ENCODE measurements at places on chromosomes 5 and 9.

DNA sequence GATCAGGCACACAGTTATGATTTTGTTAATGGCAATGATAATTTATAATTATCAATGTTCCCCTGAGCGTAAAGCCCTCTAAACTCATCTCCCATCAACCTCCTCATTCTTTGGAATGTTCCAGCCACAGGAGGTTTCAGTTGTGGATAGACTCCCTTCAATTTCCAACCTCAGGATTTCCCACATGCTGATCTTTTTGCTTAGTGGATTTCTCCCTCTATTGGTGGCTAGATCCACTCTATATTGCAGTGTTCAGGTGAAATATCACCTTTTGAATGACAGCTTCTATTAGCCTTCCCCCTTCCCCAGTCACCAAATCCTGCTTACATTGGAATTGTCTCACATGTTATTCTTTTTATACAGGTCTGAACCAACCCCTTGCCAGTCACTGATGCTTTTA lies 113.9 kb downstream of the CDH10 start:
- DNase-seq, result no peak

- DNase-seq, result no peak
Observed at GRCh38 chr9:121690316-121690715, 38.9 kb downstream of the DAB2IP start.

DNA sequence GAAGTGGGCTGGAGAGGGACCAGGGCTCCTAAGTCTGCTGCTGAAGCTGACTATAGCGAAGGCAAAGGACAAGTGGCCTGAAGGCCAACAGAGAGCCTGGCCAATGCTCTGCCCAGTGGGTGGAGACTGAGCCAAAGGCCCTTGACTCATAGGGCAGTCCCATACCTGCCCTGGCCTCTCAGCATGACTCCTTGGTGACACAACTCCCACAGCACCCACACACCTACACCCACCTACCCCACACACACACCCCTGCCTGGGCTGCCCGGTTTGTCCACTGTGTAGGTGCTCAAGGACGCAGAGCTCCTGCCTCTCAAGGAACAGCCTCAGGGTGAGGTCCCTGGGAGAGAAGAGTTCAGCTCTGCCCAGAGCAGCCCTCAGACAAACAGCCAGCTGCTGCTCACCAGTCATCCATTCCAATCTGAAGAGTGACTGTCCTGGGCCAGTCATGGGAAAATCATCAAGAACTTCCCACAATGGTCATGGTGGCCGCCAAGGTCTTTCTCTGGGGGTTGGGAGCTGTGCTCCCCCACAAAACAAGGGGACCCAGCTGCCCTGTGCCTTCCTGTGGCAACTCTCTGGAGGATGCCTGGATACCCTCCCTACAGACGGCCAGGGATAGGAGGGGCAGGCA lies 5.0 kb downstream of the TNIP1 start:
- no peak for DNase-seq

GRCh38 chr9:98457726-98458370 lies 202.4 kb upstream of the TBC1D2 start:
- no peak for DNase-seq

DNA sequence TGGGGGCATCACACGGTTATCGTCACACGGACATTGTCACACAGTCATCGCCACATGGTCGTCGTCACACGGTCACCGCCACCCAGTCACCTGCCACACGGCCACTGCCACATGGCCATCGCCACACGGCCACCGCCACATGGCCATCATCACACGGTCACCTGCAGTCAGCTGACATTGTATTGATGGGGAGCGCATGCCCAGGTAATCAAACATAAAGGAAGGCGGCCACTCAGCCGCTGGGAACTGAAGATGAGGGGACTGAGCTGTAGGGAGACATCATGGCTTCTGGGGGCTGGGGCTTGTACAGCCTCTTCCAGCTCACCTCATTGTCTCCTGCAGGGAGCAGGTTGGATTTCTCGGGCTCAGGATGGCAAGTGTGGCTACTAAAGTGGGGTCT lies 49.2 kb downstream of the MRPL36 start:
- no peak for DNase-seq

DNA sequence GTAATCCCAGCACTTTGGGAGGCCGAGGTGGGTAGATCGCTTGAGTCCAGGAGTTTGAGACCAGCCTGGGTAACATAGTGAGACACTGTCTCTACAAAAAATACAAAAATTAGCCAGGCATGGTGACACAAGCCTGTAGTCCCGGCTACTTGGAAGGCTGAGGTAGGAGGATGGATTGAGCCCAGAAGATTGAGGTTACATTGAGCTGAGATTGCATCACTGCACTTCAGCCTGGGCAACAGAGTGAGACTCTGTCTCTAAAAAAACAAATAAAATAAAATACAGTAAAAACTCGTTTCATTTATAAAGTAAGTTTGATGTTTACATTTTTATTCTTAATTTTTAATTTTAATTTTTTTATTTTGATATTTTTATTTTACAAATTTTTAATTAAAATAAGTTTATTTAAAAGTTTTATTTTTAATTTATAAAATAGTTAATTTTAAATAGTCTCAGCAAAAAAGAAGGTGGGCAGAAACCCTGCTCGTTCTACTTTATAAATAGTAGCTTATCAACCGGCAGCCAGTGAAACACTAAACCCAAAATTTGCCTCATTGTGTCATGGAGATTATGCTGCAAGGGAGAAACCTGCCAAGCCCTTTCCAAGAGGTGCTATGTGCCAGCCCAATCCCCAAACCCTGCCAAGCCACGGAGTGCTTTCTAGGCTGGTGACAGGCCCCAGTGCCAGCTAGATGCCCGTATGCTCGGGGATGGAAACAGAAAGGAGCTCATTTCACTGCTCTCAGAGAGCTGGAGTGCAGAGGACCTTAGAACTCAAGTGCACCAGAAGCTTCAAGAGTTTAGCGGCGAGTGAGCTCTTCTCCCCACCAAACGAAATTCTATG lies 38.9 kb downstream of the SERINC5 start:
- no peak for DNase-seq

GRCh38 chr5:142600092-142600491 lies 85.8 kb downstream of the FGF1 start:
- DNase-seq, result no peak

DNA sequence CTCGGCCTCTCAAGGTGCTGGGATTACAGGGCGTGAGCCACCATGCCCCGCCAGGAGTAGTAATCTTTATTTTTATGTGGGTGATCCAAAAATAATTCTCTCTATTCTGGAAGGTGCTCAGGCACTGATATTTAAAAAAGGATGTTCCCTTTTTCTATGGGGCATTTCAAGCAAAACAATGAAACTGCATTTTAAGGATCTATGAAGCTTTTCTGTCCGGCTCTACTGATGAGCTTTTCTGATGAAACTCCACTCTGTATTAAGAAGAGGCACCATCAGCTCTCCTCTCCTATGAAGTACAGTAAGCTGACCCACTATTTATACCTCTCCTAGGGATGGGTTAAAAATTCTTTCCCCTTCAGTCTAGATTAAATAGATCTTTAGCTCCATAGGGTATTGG lies 7.4 kb downstream of the ADAM19 start:
- no peak for DNase-seq

DNA sequence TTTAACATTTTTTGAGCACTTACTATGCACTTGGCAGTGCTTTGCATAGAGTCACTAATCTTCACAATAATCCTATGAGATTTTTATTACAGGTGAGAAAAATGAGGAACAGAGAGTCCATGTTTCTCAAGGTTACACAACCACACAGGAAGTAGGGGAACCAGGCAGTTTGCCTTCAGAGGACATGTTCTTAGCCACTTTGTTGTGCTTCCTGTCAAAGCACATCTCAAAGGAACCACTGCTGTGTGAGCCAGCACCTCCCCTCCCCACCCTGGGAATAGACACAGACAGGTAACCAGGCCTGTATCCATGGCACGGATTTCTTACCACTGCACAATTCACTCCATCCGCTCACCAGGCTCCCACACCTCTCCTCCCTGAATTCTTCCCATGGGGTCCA lies 6.3 kb upstream of the DNAJB5 start:
- DNase-seq, result no peak

GRCh38 chr5:129103397-129103796 lies 8.8 kb downstream of the ISOC1 start:
- DNase-seq, result no peak

DNA sequence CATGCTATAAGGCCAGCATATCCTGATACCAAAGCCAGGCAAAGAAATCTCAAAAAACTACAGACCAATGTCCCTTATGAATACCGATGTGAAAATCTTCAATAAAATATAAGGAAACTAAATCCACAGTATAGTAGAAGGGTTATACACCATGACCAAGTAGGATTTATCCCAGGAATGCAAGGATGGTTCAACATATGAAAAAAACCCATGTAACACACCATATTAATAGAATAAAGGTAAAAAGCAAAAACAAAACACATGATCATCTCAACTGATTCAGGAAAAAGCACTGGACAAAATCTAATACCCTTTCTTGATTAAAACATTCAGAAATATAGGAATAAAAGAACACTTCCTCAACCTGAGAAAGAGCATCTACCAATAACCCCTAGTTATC lies 6.1 kb downstream of the FBXL17 start:
- DNase-seq, result no peak

GRCh38 chr5:133113331-133114061 lies 61.7 kb downstream of the HSPA4 start:
- DNase-seq, result no peak

DNA sequence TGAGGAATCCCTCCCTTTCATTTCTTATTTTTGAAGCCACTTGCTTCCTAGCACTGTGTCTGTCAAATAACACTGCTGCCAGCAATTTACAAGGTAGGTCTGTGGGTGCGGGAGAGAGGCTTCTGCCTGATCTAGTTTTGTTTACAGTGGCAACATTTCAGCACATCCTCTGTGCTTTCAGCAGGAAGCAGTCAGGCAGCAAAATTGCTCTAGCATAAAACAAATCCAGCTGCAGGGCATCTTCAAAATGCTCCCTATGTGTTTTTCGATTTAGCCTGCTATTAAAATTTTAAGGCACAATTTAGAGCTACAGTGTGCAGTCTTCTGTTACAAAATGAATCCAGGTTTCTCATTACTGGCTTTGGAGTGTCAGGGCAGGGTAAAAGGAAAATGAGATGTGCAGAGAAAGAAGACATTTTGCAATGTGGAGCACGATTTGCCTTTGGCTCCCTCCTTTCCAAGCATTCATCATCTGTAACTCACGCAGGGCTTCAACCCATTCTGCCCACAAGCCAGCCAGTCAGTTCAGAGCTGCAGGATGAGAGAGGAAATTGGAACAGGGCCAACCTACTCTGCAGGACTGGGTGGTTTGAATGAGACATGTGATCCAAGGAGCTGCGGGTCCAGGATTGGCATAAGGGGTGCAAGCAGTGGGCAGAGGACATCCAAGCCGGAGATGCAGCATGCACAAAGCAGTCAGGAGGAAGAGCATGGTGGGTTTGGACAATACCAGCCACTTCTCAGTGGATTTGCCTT lies 143.4 kb upstream of the APC start:
- no peak for DNase-seq

- no peak for DNase-seq
Observed at GRCh38 chr9:132879457-132880323, 992 bp downstream of the SPACA9 start.

GRCh38 chr9:92637326-92637725 lies 32.6 kb downstream of the IPPK start:
- no peak for DNase-seq

DNA sequence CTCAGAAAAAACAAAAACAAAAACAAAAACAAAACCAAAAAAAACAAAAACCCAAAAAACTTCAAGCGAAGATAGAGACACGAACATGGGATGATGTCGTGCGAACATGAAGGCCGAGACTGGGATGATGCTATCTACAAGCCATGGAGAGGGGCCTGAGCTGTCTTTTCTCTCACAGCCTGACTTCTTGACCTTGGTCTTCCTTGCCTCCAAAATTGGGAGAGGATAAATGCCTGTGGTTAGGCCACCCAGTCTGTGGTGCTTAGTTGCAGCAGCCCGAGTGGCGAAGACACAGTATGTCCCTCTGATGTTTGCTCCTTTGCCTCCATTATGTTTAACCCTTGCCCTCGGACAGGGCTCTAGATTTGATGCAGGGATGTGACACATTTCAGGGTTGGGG lies 130.4 kb upstream of the BASP1 start:
- no peak for DNase-seq

DNA sequence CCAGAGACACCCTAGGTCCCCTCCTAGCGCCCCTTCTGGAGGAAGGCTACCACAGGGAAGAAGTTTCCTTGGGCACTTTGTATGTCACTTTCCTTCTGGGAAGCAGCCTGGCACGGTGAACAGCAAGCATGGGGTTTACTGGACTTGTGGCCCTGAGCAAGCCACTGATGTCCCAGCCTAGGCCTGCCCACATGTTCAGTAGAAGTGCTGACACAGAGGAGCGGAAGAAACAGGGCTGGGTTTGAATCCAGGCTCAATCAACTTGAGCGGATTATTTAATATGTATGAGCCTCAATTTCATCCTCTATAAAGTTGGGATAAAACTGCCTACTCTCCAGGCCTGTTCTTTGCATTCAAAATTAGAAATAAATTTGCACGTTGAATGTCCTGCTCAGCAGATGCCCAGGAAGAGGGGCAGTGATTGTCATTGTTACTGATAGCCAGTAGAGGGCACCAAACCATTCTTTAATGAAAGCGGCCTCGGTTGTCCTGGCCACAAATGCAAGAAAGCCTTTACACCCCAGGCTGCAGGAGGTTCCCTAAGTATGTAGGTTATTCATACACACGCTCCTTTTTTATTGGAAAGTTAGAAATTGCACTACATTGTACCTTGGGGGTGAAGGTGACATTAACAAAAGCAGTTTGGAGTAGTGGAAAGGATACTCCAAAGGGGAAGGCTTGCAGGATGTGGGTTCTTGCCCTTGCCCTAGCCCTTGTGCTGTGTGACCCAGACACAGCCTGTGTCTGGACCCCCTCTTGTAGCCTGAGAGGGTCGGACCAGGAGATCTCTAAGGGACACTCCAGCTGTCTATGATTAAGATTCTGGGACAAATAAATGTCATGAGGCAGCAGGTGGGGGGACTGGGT lies 13.4 kb upstream of the XPA start:
- DNase-seq, result peak; percentile 60

DNA sequence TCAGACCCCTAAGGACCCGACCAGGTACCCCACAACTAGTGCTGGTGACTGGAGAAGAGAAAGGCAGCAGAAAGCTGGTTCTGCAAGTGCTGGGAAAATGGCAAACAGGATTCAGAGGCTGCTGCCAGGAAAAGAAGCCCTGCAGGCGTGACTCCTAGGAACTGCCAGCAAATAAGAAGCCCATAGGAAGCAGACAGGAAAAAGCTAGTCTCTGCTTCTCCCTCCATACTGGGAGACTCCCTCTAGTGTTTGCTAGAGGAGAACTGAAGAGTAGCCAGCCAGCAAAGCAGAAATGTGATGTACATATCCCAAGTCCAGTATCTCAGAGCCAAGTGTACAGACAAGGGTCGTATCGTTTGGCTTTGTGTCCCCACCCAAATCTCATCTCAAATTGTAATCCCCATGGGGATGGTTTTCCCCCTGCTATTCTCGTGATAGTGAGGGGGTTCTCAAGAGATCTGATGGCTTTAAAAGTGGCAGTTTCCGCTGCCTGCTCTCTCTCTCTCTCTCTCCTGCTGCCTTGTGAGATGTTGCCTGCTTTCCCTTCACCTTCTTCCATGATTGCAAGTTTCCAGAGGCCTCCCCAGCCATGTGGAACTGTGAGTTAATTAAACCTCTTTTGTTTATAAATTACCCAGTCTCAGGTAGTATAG lies 38.1 kb upstream of the TUSC1 start:
- DNase-seq, result no peak
